ENCODE measurements at places on chromosomes 12 and 14.

- DNase-seq: no peak
Observed at GRCh38 chr14:91464615-91465205, 45.4 kb downstream of the PPP4R3A start.

DNA sequence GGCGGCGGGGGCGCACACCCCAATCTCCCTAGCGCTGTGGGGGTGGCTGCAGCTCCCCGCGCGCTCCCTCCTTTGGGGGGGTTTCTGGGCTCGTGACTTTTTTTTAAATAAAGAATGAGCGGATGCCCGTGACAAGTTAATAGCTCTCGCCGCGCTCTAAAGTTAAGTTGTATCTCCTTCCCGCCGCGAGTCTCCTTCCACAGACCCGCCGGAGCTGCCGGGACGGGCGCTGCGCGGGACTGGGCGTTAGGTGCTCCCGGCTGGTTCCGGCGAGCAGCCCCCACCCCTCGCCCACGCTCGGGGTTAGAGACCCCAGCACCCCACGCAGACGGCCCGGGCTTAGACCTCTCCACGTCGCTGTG lies 82.6 kb upstream of the HMGA2 start:
- no peak for DNase-seq

- DNase-seq: no peak
Observed at GRCh38 chr14:84760489-84761126, 769.3 kb upstream of the FLRT2 start.

GRCh38 chr12:91704446-91704845 lies 441.2 kb downstream of the BTG1 start:
- DNase-seq: no peak

DNA sequence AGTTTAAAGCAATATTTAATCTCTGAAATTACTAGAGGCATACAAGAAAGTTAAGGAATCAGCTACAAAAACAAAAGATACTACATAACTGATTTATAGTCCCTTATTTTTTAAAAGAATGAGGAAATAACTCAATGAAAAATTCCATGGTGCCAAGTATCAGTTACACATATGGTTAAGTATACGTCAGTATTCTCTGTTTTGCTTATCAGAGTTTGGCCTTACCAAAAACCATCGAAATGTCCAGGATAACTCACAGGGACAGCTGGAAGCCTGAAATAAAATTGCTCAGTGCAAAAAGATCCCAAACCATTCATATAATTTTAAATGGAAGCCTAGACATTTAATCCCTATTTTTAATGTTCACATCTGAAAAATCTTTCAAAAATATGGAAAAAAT lies 3.6 kb downstream of the CFL2 start:
- DNase-seq: no peak

DNA sequence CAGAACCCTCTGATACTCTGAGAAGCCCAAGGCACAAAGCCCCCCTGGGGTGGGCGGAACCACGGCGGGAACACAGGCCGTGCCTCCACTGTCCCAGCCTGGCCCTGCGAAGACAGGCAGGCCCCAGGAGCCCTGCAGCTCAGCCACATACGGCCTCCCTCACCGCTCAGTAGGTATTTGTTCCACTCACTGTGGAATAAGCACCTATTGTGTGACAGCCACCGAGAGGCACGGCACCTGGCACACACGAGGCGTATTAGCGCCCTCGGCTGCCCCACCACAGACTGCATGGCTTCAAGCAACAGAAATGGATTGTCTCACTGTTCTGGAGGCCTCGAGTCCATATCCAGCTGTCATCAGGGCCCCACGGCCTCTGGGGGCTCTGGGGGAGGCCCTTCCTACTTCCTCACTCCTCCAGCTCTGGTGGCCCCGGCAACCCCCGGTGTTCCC lies 66.3 kb downstream of the NCOR2 start:
- no peak for DNase-seq

- no peak for DNase-seq
Observed at GRCh38 chr12:89551747-89552146, 25.9 kb upstream of the POC1B start.

GRCh38 chr12:130826151-130826801 lies 12.8 kb downstream of the STX2 start:
- peak; percentile 50 for DNase-seq

DNA sequence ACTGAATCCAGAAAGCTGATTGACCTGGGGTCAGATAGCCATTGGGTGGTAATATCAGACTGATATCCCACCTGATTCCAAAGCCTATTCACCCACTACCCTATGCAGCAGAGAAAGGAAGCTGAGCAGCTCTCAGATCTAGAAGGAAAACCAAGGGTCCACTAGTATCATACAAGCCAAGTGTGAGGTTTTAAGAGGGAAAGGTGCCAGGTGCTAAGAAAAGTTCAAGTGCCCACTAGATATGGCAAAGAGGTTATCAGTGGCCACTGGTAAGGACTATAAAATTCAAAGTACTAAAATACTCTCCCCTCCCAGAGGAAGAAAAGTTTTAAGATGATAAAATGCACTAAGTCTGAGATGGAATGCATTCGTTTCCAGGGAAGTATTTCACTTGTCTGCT lies 85.6 kb downstream of the PPM1H start:
- DNase-seq: no peak

GRCh38 chr12:45285717-45286116 lies 69.8 kb downstream of the ANO6 start:
- DNase-seq: no peak

GRCh38 chr14:103103461-103104388 lies 9.2 kb downstream of the EXOC3L4 start:
- DNase-seq: no peak

GRCh38 chr14:73645248-73645610 lies 443 bp downstream of the DNAL1 start:
- no peak for DNase-seq

DNA sequence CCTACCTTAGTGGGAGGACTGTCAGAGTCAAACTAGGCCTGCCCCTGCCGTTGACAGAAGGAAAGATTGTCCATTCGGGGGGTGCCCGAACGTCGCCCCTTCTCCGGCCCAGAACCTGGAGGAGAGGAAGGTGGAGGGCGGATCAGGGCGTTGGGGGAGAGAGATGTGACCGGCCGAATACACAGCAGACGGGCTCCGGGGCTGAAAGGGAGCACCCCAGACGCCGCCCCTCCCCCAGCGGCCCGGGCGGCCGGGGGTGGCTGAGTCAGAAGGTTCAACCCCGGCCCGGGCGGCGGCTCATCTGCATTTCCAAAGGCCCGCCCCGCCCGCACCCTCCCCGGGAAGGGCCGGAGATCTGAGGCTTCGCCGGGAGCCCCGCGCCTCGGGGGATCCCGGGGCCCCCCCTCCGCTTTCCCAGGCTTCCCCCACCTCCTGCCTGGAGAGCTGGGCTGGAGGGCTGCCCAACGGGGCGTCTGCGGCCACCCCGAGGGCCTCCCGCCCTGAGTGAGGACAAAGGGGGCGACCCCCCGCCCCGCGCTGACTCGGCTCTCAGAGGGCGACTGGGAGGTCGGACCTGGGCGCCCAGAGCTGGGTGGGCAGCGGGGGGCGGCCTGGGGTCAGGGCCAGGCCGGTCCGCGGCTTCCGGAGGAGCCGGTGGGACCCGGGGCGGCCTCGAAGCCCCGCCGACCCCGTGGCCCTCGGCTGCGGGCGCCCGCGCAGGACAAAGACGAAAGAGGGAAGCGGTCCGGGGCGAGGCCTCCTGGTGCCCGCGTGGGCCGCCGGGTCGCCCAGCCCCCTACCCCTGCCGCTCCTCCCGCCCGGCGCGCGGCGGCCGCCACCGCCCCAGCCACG lies 3.7 kb upstream of the SETD1B start:
- DNase-seq: no peak

DNA sequence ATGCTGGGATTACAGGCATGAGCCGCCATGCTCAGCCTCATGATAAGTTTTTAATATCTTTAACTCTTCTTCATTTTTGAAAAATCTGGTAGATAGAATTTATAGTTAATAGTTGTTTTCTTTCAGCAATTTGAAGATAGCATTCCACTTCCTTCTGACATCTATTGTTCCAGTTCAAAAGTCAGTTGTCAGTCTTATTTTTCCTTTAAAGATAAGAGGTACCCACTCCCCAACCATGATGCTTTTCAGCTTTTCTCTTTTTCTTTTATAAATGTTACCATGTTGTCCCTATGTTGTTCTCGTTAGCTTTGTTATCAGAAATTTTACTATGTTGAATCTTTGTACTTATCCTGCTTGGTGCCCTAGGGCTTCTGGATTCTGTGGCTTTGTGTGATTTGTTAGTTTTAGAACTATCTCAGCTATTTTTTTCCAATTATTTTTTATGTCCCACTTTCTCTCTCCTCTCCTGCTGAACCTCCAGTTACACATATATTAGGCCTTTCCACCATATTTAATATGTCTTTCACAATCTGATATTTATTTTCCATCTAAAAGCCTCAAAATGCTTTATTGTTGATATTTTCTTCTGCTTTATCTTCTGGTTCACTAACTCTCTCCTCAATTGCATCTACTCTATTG lies 181.6 kb upstream of the FOXN3 start:
- no peak for DNase-seq

Data from stimulated activated CD4-positive, alpha-beta T cell treated with anti-CD3 and anti-CD28 coated beads, Interleukin-1b, Interleukin-23, amount 100 ng/mL, for 24 hours (primary cell).